ENCODE measurements at places on chromosomes 12 and 14.

- DNase-seq, result no peak
Measured at GRCh38 chr12:118398940-118399339, 22.6 kb downstream of the SUDS3 start.

GRCh38 chr12:27279826-27280225, 35.7 kb downstream of the STK38L start:
- no peak for DNase-seq

GRCh38 chr14:71113376-71113775, 206.1 kb downstream of the PCNX1 start:
- DNase-seq, result no peak

GRCh38 chr14:22567437-22567836, 21.6 kb downstream of the DAD1 start:
- no peak for DNase-seq
